ENCODE measurements at places on chromosomes 7 and 10.
A peak's percentile ranks its signal among the peaks of the same experiment; 100 is the strongest.

GRCh38 chr10:60731134-60731885 lies 47.0 kb upstream of the CDK1 start:
- DNase-seq, result no peak

GRCh38 chr7:25901658-25902057 lies 250.3 kb upstream of the NFE2L3 start:
- DNase-seq, result no peak

DNA sequence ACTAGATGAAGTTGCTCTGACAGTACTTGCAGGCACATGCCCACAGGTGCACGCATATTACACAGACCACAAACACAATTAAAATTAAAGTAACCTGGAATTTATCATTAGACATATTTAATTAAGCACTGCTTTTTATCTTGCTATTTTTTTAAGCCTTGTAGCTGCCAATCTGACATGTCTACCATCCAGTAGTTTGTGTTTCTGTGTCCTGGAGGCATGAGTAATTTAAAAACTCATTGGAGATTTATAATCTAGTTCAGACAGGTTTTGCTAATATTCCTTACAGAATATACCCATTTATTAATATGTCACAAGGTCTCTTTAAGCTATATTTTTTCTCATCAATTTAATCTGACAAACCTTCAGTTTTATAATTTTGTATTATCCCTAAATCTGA lies 445.0 kb upstream of the KLF6 start:
- DNase-seq, result no peak

- no peak for DNase-seq
Observed at GRCh38 chr7:102889851-102890250, 22.9 kb upstream of the LRRC17 start.

GRCh38 chr7:103521937-103522336 lies 75.9 kb upstream of the SLC26A5 start:
- DNase-seq, result no peak

DNA sequence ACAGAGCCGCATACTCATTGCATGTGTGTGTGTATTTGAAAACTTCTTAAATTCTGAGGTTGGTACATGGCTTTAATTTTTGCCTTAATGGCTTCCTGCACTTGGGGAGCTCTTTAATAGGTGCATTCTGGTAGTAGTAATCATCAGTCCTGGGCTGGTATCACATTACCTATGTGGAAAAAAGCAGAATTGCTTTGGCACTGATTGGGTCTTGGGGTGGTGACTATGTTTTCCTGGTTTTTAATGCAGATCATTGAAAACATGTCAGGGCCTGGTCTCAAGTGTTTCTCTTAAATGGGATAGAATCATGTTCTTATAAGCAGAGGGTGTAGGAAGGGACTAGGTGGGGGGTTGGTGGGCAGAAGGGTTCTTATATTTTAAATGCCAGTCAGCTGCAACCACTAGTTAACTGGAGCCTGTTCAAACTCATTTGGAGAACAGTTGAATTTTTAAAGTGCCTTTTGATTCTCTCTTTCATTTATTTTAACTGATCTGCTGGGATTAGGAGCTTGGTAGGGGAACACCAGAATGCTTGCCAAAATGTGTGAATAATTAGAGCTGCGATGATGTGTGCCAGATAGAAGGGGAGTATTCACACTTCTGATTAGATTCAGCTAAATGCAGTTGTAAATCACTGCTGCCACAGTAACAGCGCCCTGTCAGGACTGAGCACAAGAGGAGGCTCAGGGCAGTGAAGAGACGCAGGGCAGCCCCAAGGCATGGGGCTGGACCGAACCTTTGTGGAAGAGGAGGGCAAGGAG lies 633.5 kb upstream of the GALNT17 start:
- DNase-seq, result no peak

DNA sequence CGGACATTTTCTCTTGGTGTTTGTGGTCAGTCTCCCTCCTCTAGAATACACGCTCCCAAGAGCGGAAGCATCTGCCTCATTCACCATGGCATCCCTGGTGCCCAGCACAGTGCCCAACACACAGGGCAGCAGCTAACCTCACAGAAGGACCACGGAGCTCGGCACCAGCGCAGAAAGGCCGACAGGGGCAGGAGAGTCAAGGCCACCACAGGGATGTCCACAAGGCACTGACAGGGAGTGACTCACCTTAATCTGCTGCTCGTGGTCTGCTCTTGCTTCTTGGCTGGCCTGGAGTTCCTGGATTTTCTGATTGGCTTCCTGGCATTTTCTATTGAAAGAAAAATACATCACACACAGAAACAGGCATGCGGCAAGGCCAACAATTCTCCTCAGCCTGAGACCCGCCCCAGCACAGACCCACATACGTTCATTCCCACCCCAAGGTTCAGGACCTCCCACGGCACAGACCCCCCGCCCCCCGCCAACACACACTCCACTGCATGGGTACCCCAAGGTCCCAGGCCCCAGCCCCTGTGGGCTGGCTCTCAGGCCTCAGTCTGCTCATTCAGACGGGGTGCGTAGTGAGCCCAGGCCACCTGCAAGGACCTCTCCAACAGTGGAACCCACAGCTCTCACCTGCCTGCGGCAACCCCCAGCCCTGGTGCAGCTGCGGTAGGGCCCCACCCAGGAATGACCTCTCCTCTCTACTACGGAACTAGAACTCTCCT lies 14.9 kb downstream of the MAD1L1 start:
- no peak for DNase-seq

DNA sequence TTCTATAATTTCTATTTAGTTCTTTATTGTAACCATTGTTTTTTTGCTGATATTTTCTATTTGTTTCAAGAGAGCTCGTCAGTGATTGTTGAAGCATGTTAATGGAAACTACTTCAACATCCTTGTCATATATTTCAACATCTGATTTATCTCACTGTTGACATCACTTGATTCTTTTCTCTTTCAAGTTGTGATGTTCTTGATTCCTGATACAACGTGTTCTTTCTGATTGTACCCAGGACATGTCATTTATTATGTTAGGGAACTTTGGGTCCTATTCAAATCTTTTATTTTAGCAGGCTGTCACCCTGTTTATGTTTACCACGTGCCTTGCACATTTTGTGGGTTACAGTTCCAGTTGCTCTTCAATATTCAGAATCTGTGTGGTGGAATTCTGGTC lies 79.8 kb upstream of the RSU1 start:
- no peak for DNase-seq

- DNase-seq, result no peak
Observed at GRCh38 chr7:23129036-23129435, 23.5 kb downstream of the KLHL7 start.

DNA sequence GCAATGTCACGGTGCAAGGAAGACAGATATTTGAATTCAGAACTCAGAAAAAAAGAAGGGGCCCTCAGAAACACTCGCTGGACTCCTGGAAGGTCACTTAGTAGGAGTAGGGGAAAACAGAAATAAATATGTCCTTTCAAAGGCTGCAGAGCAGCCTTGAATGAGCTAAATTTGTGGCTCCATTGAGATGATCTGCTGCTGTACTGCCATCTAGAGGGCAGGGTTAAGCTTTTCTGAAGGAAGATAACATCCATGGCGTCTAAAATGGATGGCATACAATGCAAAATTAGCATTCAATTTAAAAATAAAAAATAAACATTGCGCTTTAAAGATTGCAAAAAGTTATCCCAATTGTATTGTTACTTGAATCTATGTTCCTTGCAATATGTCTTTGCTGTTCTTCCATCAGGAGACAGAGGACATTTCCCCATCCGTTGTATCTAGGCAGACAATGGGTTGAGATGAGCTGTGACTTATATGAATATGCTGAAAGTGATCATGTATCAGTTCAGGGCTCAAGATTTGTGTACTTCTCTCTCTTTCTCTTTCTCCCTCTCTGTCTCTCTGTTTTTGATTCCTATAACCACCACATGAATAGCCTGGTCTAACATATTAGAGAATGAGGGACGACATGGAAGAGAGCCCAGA lies 642.2 kb downstream of the SH2D4B start:
- no peak for DNase-seq

DNA sequence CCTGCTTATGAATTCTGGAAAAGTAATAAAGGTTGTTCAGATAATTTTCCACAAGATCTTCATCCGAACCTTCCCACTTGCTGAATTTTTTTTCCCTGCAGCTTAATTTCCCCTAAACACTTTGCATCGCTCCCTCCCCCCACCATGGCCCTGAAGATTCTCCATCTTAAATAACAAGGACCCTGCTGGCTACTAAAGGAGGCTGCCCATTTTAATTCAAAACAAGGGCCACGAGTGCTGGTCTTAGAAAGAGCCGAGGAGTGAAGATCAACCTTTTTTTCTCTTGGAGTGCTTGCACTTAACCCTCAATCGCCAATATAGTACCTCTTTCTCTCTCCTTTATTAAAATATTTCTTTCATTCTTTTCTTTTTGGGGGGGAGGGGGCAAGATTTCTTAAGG lies 9.2 kb upstream of the SP8 start:
- no peak for DNase-seq

DNA sequence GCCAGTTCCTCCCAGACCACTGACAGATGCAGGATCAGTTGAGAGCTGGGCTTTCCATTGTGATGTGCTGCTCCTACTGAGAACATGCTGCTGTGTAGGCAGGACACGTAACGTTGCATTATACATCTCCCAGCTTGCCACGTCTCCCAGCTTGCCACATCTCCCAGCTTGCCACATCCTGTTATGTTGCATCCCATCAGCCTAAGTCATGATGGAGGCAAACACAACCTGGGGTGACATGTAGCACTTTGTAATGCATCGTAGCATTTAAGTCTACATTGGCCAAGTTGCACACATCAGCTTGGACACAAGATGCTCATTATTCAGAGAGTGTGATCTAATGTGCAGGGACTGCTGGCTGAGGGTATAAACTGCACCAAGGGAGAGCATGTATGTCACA lies 73.3 kb upstream of the CHCHD3 start:
- DNase-seq, result no peak

- DNase-seq, result no peak
Observed at GRCh38 chr10:112361951-112362751, 11.8 kb upstream of the ACSL5 start.

DNA sequence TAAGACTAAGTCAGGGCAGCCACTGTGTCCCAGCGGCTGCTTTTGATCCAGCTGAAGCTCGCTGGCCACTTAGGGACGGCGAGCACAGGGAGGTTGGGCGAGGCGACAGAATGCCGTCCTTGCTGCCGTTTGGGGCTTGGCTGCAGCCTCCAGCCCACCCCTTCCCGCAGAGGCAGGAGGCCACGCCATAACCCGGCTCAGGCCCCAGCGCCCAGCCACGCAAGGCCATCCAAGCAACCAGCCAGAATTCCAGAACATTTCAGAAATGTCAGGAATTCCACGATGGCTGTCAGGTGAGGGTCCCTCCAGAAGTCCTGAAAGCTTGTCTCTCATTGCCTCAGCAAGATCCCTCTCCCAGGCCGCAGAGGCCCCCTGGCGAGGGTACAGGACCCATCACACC lies 479.1 kb upstream of the FOXK1 start:
- DNase-seq, result no peak

GRCh38 chr7:15555381-15555859 lies 6.4 kb downstream of the AGMO start:
- peak; percentile 73 for DNase-seq

- no peak for DNase-seq
Observed at GRCh38 chr10:43082746-43083145, 5.9 kb downstream of the RET start.

GRCh38 chr7:46996972-46997371 lies 584.9 kb downstream of the TNS3 start:
- no peak for DNase-seq

DNA sequence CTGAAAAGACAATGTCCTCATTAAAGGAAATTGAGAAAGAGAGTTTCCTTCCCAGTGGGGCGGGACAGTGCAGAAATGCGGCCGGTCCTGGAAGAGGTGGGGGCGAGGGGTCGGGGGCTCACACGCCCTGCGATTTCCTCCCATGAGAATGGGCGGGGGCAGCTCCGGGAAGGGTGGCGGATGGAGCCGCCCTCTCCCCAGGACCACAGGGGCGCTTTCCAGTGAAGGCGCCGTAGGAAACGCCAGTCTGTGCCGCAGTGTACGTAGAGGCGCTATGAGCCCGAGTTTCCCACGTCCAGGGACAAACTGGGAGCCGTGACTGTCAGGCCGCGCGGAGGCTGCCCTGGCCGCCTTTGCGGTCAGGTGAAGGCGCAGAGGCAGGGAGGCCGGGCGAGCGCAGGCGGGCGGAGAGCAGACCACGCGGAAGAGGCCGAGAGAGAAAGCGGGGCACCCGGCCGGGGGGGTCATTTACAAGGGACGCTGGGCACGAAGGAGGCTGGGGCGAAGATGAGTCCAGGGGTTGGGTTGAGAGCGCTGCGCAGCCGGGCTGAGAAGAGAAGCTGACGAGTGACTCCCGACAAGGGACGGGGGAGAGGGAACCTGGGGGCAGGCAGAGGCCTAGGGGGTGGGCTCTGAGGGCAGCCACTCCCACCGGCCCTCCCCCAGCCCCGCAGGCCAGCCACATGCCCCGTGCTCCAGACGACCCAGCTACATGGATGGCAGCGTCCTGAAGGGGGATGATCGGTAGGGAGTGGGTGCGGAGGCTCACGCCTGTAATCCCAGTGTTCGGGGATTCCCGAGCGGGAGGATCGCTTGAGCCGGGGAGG lies 45.0 kb downstream of the ALOX5 start:
- no peak for DNase-seq

DNA sequence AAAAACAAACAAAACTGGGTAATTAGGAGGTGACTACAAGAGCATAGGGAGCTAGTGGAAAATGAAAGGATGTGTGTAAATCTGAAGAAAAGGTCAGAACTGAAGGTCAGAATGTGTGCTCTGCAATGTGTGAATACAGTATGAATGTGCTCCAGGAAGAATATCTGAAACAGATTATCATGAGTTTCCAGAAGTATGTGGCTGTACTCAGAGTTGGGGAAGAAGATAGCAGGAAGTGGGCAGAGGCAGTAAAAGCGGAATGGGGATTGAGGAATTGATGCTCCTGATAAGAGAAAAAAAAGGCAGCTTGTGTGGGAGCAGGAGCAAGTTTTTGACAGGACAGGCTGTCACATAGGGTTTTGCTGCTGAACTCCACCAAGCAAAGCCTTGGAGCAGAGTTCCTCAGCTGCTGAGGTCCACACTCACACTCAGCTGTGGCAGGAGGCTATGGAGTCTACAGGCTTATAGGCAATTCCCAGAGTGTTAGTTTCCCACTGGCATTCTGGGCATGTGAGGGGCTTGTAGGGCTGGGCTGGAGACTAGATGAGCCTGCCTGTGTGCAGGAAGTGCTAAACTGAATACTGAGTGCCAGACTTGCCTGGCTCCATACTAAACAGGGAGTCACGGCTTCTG lies 22.9 kb downstream of the H2AZ2 start:
- no peak for DNase-seq

- DNase-seq, result no peak
Observed at GRCh38 chr10:69009360-69009759, 20.8 kb downstream of the KIFBP start.
